ENCODE measurements at places on chromosomes 11 and 22.

DNA sequence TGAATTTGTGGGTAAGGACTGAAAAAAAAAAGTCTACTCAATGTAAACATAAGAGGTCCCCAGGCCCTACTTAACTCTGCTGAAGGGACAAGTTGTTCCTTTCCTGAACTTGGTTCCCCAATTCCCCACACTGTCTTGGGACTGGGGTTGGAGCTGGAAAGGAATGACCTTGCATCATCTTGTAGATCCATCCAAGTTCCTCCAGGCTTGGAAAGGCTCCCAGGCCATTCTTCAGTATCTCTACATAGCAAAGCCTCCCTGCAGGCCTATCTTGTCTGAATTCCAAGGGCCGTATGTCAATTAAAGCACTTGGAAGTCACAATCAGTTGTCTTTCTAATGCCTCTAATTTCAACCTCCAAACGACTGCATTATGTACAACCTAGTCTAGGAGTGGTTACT, 361.2 kb downstream of the TMEM135 start:
- no peak for DNase-seq

- no peak for DNase-seq
These were observed 1.5 kb downstream of the CCDC90B start for GRCh38 chr11:83284501-83285150.

- no peak for DNase-seq
These were observed 434.7 kb downstream of the TBC1D22A start for GRCh38 chr22:47196881-47197772.

DNA sequence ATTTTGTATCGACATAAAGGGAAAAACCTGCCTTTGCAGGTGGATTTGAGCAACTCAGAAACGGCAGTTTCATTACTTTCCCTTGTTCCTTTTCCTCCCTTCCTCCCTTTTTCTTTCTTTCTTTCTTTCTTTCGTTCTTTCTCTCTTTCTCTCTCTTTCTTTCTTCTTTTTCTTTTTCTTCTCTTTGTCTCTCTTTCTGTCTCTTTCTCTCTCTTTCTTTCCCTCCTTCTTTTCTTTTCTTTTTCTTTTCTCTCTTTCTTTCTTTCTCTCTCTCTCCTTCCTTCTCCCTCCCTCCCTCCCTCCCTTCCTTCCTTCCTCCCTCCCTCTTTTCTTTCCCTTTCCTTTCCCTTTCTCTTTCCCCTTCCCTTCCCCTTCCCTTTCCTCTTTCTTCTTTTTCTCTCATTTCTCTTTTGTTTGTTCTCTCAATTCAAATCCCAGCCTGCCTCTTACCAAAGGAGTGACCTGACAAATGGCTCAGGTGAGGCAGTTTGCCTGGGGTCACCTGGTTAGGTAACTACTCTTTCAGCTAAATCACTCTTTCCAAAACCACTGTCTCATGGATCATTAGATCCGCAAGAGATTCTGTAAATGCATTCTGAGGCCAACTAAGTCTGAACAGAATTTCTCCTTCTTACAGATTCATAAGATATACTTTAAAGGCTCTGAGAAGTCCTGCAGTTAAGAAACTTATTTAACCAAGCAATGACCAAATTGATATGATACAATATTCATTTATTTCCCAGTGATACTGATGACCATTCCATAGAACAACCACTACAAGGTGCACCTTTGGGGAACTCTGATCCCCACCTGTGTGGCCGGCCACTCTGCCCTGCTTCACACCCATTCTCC, 75.3 kb downstream of the MYO18B start:
- no peak for DNase-seq

DNA sequence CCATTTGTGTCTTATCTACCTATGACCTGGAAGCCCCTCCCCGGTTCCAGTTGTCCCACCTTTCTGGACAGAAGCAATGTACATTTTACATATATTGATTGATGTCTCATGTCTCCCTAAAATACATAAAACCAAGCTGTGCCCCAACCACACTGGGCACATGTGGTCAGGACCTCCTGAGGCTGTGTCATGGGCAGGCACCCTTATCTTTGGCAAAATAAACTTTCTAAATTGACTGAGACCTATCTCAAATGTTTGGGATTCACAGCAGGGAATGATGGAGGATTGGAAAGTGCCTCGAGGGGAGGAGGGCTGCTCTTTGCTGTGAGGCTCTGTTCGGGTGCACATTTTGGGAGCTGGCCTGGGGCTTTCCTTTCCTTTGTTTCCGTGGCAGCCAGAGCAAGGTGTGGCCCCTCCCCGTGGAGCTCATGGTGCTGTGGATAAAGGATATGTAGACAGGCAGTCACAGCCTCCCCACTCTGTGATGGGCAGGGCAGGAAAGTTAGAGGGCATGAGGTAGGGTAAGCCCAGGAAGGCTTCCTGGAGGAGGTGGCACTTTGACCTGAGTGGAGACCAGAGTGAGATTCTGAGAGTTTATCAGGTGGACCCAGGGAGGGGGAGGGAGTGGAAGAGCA, 615.6 kb downstream of the TBC1D22A start:
- DNase-seq, result no peak

- DNase-seq, result no peak
These were observed 46.8 kb downstream of the BTG4 start for GRCh38 chr11:111465400-111465799.

DNA sequence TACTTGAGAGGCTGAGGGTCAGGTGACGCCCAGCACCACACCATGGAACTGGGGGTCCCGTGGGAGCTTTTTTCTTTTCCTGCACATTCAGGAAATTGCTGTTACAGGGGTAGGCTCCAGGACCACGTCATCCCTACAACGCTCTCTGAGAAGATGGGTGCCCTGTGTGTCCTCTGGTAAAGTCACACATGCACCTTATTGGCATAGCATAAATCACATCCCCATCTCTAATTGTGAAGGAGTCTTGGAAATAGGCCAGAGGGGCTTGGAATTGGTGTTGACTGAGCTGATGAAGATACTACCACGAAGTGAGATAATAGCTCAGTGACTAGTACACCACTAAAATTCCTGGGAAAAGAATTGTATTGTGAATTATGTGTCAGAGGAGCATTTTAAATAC, 57.6 kb downstream of the TNRC6B start:
- no peak for DNase-seq

DNA sequence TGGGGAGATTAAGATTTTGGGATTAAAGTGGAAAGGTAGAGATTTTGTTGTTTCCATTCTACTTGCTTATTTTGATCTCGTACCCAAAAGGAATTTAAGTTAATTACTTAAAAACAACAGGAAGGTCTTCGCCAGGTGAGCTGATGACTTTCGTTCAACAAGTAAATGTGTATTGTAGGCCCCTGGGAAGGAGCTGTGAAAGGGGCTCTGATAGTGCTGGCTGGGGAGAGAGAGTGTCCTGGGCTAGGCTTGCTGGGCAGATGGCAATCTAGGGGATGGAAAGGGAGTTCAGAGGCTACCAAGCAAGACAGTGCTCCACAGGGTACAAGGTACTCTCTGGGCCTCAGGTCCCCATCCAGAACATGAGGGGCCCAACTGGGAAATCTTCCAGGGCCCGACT, 189.4 kb downstream of the CEP164 start:
- no peak for DNase-seq

GRCh38 chr22:41178425-41178975, 26.6 kb upstream of the L3MBTL2 start:
- DNase-seq, result no peak

DNA sequence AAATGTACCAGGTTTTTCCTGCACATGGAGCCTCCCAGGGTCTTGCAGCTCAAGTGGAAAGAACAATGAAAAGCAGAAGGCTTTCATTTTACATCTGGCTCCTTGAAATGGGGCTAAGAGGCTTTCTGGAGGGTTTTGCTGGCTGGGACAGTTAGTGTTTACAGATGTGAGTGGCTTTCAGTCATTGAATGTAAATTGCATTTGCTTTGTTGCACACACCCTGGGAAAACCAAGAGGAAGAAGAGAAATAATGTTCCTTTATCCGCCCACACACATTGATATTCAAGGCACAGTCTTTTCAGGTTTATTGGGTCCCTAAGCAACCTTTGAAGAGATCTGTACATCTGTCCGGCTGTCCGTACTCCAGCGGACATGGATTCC, 144.5 kb downstream of the SPON1 start:
- no peak for DNase-seq

DNA sequence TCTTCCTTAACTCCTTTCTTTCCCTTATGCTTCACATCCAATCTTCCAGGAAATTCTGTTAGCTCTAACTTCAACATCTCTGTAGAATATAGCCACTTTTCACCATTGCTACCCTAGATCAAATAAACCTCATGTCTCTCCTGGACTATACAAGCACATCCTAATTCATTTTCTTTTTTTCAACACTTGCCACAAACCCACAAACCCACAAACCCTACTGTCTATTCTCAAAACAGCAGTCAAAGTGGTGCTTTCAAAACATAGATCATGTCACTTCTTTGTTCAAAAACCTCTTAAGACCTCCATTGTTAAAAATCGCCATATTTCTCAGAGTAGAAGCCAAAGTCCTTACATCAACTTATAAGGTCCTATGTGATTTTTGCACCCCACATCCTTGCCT, 94.3 kb downstream of the PIWIL4 start:
- DNase-seq, result no peak

DNA sequence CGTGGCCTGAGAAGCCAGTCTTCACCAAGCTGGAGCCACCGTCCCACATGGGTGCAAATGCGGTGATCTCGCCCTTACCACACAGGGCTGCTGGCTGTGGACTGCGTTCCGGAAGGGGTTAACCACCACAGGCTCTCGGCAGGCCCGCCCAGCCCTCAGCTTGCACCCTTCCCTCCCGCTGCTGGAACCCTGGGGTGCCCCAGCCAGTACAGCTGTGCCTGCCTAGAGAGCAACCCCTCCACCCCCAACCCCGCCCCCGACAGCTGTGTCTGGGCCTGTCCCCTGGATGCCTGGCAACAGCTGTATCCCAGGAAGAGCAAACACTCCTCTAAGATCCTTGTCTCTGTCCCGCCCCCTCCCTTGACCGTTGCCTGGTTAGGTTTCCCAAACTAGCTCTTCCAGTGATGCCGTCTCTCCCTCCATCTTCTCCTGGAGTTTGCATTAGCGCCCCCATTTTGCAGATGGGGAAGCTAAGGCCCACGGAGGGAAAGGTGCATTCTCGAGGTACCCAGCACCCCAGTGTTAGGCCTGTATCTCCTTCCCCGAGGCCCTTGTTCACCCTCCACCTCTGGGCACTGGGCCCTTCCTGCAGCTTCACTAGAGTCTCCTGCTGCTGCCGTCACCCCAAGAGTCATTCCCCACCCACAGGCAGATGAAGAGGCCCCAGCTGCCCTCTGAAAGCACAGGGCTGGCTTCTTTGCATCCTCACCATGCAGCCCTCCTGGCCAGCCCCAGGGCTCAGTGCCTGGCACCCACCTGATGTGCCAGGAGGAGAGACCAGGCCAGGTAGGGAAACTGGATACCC, 12.6 kb upstream of the COX8A start:
- DNase-seq, result no peak

GRCh38 chr22:48055185-48055584, 1292.7 kb downstream of the TBC1D22A start:
- DNase-seq, result no peak

DNA sequence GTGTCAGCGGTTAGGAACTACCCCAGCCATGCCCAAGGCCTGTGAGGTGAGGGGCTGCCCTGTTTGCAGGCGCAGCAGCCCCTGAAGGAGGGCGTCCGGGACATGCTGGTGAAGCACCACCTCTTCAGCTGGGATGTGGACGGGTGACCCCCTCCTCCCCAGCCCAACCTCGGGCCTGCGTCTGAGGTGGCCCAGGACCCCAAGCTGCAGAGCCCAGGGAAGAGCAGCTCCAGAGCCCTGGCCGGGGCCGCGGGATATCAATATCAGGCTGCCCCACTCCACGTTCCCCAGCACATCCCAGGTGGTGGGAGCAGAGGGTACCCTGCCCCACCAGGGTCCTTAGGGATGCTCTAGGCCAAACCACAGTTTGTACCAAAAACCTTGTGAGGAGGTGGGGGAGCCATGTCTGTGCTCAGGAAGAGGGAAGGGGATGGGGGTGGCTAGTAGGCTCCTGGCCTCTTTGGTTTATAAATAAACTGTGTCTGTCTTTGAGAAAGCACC, 39.3 kb downstream of the SGSM3 start:
- no peak for DNase-seq

DNA sequence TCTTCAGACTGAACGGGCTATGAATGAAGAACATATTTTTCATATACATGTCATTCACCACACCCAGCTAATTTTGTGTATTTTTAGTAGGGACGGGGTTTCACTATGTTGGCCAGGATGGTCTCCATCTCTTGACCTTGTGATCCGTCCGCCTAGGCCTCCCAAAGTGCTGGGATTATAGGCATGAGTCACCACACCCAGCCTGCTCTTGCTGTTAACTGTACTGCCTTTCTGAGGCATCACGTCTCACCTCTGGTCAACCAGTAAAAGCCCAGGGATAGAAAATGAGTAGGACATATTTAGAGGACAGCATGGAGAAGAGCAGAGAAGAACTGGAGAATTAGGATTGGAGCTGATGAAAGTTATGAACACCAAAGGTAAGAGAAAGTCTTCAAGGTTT, 55.6 kb downstream of the APOL3 start:
- no peak for DNase-seq

- no peak for DNase-seq
These were observed 61.0 kb upstream of the BIRC3 start for GRCh38 chr11:102256251-102256650.

DNA sequence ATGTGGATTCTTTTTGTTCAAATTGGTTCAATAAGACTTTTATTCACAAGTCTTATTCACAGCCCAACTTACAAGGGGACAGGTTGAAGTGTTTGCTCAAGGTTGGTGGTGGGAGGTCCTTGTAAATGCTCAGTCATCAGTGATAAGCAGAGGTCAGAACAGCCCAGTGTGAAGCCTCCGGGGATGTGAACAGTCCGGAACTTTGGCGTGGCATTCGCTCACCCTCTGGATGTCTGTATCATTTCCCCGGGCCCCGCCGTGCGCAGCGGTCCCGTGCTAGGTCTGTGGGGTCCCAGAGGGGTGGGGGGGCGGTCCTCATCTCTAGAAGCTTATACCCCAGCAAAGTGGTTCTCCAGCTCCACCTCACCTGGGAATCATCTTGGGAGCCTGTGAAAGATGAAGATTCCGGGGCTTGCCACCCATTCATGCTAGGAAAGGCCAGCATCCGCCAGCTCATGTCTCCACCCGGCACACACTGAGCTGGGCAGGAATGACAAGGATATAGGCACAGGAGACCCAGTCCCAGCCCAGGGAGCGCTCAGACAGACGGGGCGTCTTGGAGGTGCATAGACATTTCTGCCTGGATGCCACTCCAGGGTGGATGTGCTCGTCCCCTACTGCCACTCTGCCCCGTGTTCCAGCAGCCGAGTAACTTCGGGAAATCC, 327.5 kb downstream of the TBC1D22A start:
- no peak for DNase-seq

DNA sequence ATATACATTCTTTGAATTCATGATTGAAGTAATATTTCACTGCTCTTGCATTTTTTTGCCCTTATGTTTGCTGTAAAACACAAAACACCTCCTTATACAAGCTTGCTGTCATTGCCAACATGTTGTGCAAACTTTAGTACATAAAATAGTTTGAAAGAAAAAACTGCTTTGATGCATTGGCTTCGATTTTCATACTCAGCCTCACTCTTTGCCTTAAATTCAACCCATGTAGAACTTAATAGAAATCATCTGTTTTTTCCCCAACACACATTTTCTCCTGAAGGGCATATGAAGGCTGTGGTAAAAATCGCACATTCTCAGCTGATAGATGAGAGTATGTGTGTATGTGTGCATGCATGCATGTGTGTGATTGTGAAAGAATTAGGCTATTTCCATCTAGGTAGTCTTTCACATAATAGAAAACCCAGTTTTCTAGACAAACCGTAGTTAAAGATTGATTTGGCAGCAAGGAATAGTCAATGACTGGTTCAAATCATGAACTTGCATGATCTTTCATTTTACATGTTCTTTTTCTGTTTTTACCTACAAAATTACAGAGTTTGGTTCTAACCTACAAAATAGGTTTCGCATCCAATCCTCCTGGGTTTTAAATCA, 72.8 kb upstream of the MTMR2 start:
- DNase-seq, result no peak

- no peak for DNase-seq
These were observed 2.4 kb upstream of the PGM2L1 start for GRCh38 chr11:74400606-74401005.
